Osteocyte (in vitro differentiated cells): ENCODE measurements at places on chromosomes 13 and 19. TPM values are rescaled to one million over a fixed set of nuclear protein-coding genes. Genes with fewer than 3 reads are reported as not detected.

DNA sequence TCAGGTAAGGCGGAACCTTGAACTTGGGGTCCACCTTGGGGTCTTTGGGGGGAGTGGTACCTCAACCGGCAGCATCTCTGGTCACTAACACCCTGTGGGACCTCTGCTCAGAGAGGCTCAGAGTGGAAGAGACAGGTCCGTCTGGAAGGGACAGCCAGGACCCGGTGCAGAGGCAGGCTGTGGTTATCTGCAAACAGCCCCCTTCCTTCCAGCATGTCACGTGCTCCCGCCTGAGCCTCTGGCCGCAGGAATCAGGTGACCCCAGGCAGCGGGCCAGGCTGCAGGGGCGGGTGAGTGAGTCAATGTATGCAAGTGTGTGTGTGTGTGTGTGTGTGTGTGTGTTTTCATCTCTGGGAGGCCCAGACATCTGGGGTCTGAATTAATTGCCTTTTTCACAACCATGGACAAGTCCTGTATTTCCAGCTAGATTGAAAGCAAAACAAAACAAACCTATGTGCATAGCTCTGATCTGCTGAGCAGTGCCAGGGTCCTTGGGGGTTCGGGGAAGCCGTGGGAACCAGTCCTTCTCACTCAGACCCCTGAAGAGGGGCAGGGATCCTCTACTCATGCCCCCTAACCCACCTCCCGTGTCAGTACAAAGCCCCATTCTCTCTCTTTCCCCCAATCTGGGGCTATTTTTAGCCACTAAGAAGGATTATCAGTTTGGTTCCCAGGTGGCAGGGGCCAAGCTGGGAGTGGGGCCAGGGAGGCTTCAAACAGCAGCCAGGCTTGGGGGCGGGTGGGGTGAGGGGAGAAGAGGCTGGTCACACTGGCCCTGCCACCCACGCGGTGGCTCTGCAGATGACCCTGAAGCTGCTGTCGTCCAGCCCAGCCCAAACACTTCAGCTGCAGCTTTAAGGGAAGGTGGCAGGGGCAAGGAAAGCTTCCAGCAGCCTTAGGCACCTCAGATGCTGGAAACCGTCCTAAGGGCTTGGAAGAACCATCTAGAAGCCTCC, 31.4 kb downstream of the CERS4 start:
- H3K27ac ChIP-seq, result no peak overlapping the region
- no peaks in the 10 kb centered on the region for H3K36me3 ChIP-seq
- DNase-seq, result peak; percentile 90

DNA sequence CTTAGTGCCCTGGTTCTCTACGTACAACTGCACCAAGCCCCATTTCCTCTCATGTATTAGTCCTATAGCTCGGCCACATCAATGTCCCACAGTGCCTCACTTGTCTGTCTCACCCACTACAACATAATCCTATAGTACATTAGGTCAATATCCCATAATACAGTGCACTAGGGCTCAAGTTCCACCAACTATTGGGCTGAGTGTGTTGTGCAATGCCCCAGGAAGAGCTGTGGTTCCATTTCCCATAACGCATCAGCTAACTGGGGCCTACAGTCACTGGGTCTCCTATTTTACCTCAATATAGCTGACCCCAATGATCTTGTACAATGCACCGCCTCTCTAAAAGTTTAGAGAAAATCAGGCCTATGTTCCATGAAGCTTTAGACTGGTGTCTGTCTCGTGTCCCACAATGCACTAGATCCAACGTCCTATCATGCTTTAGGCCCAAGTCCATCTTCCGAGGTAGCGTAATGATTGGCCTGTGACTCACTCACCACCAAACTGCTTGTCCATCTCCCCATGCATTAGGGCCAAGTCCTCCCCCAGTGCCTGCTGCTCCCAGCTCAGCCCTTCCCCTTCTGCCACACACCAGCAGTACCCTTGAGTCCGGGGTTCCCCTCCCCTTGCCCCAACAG, 21.8 kb downstream of the TSKS start:
- H3K4me1 ChIP-seq, result no peaks in the 10 kb centered on the region
- no peak for DNase-seq
- no peaks in the 10 kb centered on the region for H3K36me3 ChIP-seq
- H3K27ac ChIP-seq, result no peak overlapping the region
- no peaks in the 10 kb centered on the region for H3K27me3 ChIP-seq

The MAMSTR gene
- total RNA-seq, result 1.3 and 1.8 TPM in 2 replicates

The MTUS2 gene
- total RNA-seq, result 0.05 TPM in 1 of 2 replicates, not detected in the other

The CYP2S1 gene
- total RNA-seq, result not detected in 2 replicates

The PGLYRP1 gene
- not detected in 2 replicates for total RNA-seq

DNA sequence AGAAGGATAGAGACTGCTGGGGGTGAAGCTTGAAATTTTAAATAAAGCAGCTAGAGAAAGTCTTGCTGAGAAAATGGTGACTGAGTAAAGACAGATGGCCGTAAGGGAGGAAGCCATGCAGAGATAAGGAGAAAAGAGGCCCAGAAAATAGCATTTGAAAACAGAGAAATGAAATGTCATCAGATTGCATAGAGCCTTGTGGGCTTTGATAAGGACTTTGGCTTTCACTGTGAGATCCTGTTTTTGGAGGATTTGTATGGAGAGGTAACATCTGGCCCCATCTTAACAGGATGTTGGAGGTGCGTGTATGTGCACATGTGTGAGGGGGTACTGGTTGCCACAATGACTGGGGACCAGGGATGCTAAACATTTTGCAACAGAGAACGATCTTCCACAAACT, 19.5 kb upstream of the ATP8A2 start:
- H3K4me3 ChIP-seq, result no peak overlapping the region
- no peaks in the 10 kb centered on the region for H3K36me3 ChIP-seq
- H3K4me1 ChIP-seq, result no peaks in the 10 kb centered on the region
- H3K27me3 ChIP-seq, result peaks cover 51% of the 10 kb centered on the region
- no peak overlapping the region for H3K27ac ChIP-seq

GRCh38 chr19:4354897-4355296, 11.5 kb downstream of the MPND start:
- peaks cover 2% of the 10 kb centered on the region for H3K4me1 ChIP-seq
- no peak overlapping the region for H3K4me3 ChIP-seq
- no peak overlapping the region for H3K27ac ChIP-seq

DNA sequence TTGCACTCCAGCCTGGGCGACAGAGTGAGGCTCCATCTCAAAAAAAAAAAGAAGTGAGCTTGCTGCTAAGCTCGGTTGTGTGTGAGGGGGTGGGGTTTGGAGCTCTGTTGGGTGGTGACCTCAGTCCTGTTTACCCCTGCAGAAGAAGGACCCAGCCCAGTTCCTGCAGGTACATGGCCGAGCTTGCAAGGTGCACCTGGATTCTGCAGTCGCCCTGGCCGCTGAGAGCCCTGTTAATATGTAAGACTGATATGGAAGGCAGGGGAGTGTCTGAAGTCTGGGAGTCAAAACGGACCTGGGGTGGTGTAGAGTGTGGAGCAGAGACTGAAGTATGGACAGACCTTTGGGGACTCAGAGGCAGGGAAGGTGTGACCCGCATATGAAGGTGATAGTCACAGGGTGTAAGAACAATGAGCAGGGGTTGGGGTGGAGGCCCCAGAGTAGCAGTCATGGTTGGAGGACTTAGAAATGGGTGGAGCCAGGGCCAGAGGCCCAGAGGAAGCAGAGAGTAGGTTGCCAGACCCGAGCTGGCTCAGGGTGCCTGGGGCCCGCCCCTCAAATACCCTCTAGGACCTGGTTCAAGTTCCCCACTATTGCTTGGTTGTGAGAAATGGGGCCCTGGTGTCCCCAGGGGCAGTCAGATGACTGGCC, 13.2 kb downstream of the CLASRP start:
- H3K27ac ChIP-seq, result no peak overlapping the region
- no peak for DNase-seq
- H3K4me1 ChIP-seq, result peaks cover 4% of the 10 kb centered on the region
- no peak overlapping the region for H3K4me3 ChIP-seq

DNA sequence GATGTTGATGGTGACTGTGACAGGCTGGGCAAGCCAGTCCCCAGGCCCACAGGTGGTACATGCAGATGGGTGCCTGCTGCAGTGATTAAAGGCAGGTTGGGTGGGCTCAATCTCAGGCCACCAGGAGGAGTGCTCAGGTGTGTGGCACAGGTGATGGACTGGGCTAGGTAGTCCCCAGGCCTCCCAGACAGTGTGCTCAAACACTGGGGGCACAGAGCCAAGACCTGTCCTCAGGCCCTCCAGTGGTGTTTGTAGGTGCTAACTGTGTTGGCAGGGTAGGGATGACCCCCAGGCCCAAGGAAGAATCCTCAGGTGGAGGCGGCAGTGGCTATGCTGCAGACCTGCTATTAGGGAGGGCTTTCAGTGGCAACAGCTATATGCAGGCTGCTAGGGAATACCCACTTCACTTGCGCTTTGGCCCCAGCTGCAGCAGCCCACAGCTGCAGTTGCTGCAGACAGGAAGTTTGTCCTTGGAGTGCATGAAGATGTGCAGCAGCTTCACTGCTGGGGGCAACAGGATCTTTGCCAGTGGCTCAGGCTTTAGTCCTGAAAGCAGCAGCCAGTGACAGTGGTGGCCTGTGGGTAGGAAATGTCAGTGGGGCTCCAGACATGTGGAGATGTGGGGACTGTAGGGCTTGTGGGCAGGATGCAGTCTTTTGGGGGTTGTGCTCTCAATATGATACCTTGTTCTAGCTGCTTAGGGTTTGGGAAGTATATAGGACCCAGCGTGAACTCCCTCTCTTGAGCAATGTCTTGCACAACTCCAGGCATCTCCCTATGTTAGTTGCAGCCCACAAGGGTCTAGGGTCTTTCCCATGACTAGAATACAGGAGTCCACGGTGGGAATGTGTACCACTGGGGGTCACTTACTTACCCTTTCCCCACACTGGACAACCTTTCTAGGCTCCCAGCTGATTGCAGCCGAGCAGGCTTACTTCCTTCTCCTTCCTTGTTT, 54.1 kb upstream of the MLNR start:
- no peak overlapping the region for H3K4me3 ChIP-seq
- no peaks in the 10 kb centered on the region for H3K4me1 ChIP-seq
- no peak for DNase-seq

- no peaks in the 10 kb centered on the region for H3K27me3 ChIP-seq
- H3K4me1 ChIP-seq, result no peaks in the 10 kb centered on the region
- H3K27ac ChIP-seq, result no peak overlapping the region
- no peak overlapping the region for H3K4me3 ChIP-seq
- DNase-seq, result no peak
Measured at GRCh38 chr13:113969973-113970611, 3.8 kb downstream of the C13orf46 start.

- DNase-seq, result no peak
- H3K27me3 ChIP-seq, result no peaks in the 10 kb centered on the region
- H3K27ac ChIP-seq, result no peak overlapping the region
- H3K4me3 ChIP-seq, result no peak overlapping the region
Measured at GRCh38 chr13:74202129-74202813, 68.1 kb upstream of the KLF12 start.

DNA sequence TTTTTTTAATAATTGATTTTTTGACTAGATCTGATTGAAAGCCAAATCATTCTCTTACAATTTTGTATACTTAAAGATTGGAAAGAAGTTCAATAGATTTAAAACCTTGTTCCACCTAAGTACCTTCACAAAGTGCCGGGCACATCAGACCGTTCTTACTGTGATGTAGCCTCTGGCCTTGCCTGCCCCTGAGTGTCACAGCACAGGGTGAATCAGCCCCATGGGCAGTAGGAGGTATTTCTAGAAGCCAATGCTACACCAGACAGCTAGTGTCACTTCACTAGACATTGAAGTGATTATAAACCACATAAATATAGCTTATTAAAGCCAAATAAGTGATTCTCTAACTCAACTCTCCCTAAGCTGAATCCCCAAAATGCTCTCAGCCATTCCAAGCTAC, 131.3 kb downstream of the LACC1 start:
- no peak overlapping the region for H3K27ac ChIP-seq
- H3K27me3 ChIP-seq, result no peaks in the 10 kb centered on the region
- H3K4me1 ChIP-seq, result peaks cover 36% of the 10 kb centered on the region
- no peak for DNase-seq
- H3K36me3 ChIP-seq, result peaks cover 1% of the 10 kb centered on the region

DNA sequence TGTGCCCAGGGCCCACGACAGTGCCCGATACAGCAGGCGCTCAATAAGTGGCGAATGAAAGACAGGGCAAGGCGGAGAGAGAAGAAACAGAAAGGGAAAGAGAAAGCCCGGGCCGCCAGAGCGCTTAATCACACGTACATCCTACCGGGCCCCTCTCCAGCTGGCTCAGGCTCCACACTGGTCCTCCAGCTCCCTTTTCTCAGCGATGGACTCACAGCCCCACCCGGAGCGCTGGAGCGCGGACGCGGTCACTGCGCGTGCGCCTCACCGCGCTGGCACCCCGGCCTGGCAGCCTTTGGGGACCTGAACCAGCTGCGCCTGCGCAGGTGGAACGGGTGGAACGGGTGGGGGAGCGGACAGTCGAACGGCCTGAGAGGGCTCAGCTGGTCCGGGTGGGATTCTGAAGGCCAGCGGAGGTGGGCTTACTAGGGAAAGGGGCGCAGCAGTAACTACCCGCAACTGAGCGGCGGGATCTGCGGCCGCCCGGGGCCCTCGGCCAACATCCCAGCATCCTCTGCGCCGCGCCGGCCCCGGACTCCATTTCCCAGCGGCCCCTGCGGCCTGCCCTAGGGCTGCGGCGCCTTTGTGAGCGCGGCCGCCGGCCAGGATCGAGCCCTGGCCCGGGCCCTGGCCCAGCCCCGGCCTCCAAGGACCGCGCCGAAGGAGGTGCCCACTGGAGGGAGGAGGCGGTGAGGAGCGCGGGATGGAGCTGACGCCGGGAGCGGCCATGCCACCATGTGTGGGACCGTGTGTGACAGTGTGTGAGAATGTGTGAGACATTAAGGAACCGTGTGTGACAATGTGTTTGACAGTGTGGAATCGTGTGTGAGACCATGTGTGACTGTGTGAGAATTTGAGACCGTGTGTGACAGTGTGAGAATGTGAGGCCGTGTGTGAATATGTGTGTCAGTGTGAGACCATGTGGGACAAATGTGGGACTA, at the start of gene ZNF583:
Gene ZNF583 (plus strand): TSS at position 569 of the 941 bp plus-strand sequence. CDS start 2,783 bp downstream, outside the sequence.
- peak within 1 kb of the TSS; percentile 87 for H3K27ac ChIP-seq
- H3K36me3 ChIP-seq, result peaks cover 72% of the 10 kb centered on the region
- H3K4me3 ChIP-seq, result peak within 1 kb of the TSS; percentile 86
- no peaks in the 10 kb centered on the region for H3K27me3 ChIP-seq

The CAMSAP3 gene
- total RNA-seq, result 0.57 and 1.1 TPM in 2 replicates

The TMPRSS9 gene
- total RNA-seq, result 0.08 TPM in 1 of 2 replicates, not detected in the other

DNA sequence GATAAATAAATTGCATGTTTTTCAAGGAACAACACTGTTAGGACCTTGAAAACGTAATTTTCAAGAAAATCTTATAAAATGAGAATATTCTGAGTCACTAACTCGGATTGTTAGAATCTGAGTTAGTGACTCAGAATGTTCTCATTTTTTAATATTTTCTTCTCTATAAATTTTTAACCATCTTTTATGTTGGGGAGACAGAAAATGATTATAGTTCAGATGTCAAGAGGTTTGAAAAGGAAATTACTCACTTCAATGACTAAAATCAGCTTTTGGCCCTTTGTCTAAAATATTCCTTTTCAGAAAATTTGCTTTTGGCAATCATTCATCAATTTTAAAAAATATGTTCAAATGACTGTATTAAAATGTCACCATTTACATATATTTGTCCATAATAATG, 264.2 kb upstream of the EDNRB start:
- no peaks in the 10 kb centered on the region for H3K27me3 ChIP-seq
- peaks cover 2% of the 10 kb centered on the region for H3K4me1 ChIP-seq
- no peak overlapping the region for H3K4me3 ChIP-seq
- no peak overlapping the region for H3K27ac ChIP-seq
- DNase-seq, result no peak
- no peaks in the 10 kb centered on the region for H3K36me3 ChIP-seq

- H3K4me1 ChIP-seq, result no peaks in the 10 kb centered on the region
- no peaks in the 10 kb centered on the region for H3K27me3 ChIP-seq
- DNase-seq, result no peak
- H3K4me3 ChIP-seq, result no peak overlapping the region
Measured at GRCh38 chr13:54841682-54842081, 1813.1 kb downstream of the OLFM4 start.

The MAB21L1 gene
- total RNA-seq, result 9.0 TPM in 2 replicates
